ENCODE measurements at places on chromosomes 2 and 18. TPM values are rescaled to one million over a fixed set of nuclear protein-coding genes. Genes with fewer than 3 reads are reported as not detected.

The KRCC1 gene
- 34.5 TPM for total RNA-seq

The ZNF532 gene
- total RNA-seq = 21.0 TPM

The KCNJ3 gene
- not detected for total RNA-seq

The SERPINB12 gene
- not detected for total RNA-seq

The E2F6 gene
- 40.2 TPM for total RNA-seq

The IL36G gene
- not detected for total RNA-seq

The GCG gene
- total RNA-seq = not detected

- DNase-seq = no peak
Observed at GRCh38 chr18:21896732-21897336, 156.2 kb downstream of the MIB1 start.

- DNase-seq = no peak
Observed at GRCh38 chr2:133264989-133265401, 303.3 kb downstream of the NCKAP5 start.

DNA sequence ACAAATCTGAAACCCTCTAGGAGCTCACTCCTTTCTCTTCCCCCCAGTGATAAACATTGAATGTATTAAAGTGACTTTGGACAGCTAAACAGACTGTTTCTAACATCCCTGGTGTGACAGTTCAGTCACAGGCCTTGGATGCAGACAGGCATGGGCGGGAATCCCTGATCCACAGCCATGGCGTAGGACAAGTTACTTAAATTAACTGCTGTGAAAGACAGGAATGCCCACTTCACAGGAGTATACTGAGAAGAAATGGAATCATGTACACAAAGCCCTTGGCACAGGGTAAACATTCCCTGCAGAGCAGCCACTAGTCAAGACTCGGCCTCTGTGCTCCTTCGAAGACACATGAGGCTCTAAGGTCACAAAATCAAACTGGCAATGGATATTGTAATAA, 34.0 kb downstream of the FARSB start:
- DNase-seq = no peak

- DNase-seq = no peak
Observed at GRCh38 chr2:36511858-36512603, 85.9 kb downstream of the FEZ2 start.

- no peak for DNase-seq
Observed at GRCh38 chr18:35026407-35027061, 14.7 kb upstream of the MAPRE2 start.

DNA sequence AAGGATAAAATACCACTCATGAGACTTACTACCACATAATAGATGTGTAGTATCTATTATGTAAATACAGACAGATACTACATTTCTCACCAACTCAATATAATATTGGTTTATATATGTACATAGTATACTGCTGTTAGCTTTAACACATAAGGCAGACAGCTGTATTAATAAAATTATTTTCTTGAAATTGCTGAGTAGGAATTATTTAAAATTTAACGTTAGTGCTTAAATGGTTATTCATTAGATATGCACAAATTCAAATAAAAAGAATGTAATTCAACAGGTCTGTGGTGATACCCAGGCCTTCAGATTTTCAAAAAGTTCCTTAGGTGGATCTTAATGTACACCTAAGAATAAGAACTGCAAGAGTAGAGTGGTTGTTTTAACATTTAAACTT, 59.0 kb downstream of the PRPF40A start:
- no peak for DNase-seq

DNA sequence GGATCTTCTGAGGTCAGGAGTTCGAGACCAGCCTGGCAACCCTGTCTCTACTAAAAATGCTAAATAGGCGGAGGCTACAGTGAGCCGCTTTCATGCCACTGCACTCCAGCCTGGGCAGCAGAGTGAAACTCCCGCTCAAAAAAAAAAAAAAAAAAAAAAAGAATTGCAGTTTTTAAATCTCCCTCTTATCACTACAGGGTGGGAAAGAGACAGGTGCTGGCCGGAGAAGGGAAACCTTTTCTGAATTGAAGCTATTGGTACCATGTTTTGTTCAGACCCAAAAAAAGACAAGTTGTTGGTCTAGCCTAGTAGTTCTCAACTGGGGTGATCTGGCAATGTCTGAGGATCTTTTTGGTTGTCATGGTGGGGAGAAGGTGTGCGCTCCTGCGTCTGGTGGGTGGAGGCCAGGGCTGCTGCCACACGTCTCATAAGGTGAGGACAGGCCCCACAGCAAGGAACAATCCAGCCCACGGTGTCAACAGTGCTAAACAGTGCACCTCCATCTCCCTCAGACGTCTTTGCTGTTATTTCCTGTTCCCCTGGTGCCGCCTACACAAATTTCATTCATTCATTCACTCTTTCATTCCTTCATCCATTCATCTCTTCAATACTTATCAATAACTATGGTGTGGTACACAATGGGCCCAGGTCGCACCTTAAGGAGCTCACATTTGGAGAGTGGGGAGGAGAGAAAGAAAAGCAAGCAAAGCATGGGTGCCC, 28.8 kb upstream of the ODC1 start:
- DNase-seq = no peak

DNA sequence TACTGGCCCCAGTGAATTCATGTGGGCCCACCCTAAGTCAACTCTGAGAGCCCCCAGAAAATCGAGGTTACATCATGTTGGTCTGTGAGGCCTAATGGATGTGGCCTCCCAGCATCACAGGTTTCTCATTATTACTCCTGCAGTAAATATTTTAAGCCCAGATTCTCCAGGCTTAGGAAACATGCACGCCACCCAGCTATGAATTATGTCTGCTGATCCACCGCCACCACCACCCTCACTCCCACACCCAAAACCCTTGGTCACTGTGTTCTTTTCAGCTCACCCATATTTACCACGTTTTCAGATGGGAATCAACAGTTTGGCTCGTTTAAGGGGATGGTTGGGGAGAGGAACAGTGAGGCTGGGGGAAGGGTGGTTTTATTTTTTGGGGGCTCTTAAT, 128.6 kb downstream of the NCK2 start:
- DNase-seq = no peak

Measured in Caki2 (cell line).